ENCODE measurements at places on chromosomes 2 and 18. TPM values are rescaled to one million over a fixed set of nuclear protein-coding genes. Genes with fewer than 3 reads are reported as not detected.

Gene IL36RN
- total RNA-seq, result not detected

Gene C2orf81
- total RNA-seq, result under 0.01 TPM

Gene CHRNG
- total RNA-seq, result not detected

Gene SGO2
- total RNA-seq, result 1.6 TPM

Gene MAPRE3
- 1.5 TPM for total RNA-seq

Gene WDR43
- 35.1 TPM for total RNA-seq

Gene RAB17
- 11.9 TPM for total RNA-seq

Gene GCG
- total RNA-seq, result not detected

Data from dermis lymphatic vessel endothelial cell (primary cell).